Stimulated activated CD4-positive, alpha-beta T cell treated with anti-CD3 and anti-CD28 coated beads, Interleukin-12 subunit alpha, Interleukin-12 subunit beta, amount 100 ng/mL, for 48 hours (primary cell): ENCODE measurements at places on chromosomes 1 and 21.

GRCh38 chr21:28936721-28937120 lies 56.0 kb downstream of the LTN1 start:
- no peak for DNase-seq

- no peak for DNase-seq
These were observed 220.7 kb downstream of the OMA1 start for GRCh38 chr1:58325866-58326265.

GRCh38 chr1:196774603-196775002 lies at the start of gene CFHR3:
CFHR3 (plus strand) TSS chr1:196774840; CDS start chr1:196774887, 47 bp downstream.
- DNase-seq, result no peak

- DNase-seq, result peak; percentile 51
These were observed 62.7 kb downstream of the ADARB1 start for GRCh38 chr21:45136927-45137611.

DNA sequence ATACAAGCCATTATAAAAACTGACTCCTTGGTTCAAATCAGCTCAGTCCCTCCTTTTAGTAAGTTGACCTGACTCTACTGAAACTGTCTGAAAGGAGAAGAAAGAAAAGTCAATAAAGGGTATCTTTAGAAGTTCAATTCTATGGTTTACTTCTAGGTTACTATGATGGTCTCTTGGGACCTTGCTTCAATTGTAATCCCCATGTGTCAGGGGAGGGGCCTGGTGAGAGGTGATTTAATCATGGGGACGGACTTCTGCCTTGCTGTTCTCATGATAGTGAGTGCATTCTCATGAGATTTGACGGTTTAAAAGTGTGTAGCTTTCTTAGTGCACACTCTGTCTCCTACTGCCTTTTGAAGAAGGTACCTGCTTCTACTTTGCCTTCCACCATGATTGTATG lies 31.7 kb upstream of the FNBP1L start:
- no peak for DNase-seq

DNA sequence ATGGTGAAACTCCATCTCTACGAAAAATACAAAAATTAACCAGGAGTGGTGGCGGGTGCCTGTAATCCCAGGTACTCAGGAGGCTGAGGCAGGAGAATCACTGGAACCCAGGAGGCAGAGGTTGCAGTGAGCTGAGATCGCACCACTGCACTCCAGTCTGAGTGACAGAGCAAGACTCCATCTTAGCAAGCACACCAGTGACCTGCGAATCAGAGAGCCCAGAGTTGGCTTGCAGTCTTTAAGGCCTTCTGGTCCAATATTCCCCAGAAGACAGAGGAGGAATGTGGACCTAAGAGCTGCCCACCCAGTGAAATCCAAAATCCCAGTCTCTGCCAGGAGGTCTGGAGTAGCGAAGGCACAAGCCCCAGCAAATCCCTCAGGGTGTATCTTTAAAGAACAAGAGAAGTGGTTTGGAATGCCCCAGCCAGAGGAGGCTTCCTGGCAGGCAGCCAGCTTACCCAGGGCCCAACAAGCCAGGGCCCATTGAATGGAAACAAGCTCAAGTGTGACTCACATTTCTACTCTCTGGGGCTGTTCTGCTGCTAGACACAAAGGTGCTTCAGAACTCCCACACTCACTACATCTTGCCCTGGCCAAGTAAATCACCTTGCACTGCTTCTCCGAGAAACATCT lies 23.9 kb downstream of the GPR161 start:
- peak; percentile 35 for DNase-seq

DNA sequence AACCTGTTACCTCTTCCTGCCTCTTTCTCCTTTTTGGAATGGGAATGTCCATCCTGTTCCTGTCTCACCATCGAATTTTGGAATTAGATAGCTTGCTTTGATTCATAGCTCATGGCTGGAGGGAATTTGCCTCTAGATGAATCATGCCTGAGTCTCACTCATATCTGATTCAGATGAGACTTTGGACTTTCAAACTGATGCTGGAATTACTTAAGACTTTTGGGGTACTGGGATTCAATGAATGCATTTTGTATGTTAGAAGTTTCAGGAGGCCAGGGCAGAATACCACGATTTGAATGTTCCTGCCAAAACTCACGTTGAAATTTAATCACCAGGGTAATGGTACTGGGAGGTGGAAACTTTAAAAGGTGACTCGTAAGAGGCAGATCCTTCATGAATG lies 132.4 kb downstream of the DSCAM start:
- DNase-seq, result no peak

DNA sequence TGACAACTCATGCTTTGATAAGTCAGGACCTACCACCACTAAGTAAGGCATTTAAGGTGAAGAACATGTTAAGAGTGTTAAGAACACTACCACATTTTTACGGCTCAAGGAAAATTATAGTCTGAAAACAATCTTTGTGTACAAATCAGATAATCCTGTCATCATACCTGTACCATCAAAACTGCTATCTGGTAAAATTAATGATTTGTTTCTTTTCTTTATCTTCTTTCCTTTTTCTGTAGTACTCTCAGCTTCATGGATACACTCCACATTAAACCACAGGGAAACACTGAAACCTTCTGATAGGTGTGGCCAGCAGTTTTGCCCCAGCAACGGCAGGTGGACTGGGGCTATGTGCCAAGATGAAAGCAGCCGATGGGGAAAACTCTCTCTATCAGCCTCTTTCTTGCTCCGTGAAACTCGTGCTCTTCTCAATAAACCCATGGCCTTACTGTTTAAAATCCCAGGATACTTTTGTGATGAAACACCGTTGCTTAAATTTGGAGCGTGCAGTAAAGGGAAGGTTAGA lies 75.1 kb downstream of the LYST start:
- no peak for DNase-seq

- no peak for DNase-seq
These were observed at the start of gene SYT6 for GRCh38 chr1:114153261-114154145. SYT6 (minus strand) TSS chr1:114153869; CDS start chr1:114153772, 97 bp downstream.

DNA sequence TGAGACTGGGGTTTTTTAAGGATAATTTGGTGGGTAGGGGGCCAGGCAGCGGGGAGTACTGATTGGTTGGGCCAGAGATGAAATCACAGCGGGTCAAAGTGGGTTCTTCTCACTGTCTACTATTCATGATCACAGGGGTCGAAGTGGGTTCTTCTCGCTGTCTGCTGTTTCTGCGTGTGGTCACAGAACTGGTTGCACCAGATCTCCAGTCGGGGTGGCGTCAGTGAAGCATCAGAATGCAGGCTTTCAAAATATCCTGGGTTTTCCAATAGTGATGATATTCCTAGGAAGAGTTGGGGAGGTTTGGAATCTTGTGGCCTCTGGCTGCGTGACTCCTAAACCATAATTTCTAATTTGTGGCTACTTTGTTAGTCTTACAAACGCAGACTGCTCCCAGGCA lies 45.1 kb downstream of the TRPM2 start:
- DNase-seq, result no peak

GRCh38 chr1:163562355-163562754 lies 240.6 kb downstream of the NUF2 start:
- no peak for DNase-seq

- no peak for DNase-seq
These were observed 36.6 kb downstream of the C1orf87 start for GRCh38 chr1:60036856-60037460.

GRCh38 chr1:4624141-4624715 lies 30.2 kb upstream of the AJAP1 start:
- DNase-seq, result no peak

DNA sequence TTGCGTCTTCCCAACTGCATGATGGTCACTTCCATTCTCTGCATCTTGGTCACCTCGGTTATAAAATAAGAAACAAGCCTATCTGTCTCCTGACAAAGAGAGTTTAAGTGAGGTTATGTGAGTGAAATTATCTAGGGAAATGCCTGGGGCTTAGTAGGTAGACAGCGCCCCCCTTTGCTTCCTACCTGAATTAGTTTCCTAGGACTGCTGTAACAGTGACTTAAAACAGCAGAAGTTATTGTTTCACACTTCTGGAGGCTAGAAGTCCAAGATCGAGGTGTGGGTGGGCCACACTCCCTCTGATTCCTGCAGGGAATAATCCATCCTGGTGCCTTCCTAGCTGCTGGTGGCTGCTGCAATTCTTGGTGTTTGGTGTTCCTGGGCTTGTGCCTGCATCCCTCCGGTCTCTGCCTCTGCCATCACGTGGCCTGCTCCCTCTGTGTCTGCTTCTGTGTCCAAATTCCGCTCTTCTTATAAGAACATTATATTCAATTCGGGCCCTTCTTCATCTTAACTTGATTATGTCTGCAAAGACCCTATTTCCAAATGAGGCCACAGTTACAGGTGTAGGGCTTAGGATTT lies 92.6 kb downstream of the IGSF21 start:
- no peak for DNase-seq

- no peak for DNase-seq
These were observed 57.5 kb downstream of the TYW3 start for GRCh38 chr1:74790453-74790852.

- no peak for DNase-seq
These were observed 6.9 kb upstream of the BCL9 start for GRCh38 chr1:147534386-147534785.

DNA sequence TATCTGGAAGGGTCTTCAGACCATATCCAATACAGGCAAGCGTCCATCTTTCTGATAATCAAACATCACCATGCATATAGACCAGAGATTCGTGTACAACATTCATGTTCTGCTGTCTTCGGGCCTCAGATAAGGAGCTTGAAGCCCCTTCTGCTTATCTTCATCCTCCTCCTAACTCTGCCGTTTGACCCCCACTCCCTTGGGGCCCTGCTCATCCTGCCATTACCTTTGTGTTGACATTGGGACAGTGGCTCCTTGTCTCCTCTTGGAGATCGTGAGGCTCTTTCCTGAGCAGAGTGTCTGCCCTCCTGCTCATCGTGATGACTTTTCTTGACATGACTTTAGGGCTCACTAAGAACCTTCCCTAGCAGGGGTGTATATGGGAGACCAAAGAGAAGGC lies 37.3 kb downstream of the ACTL8 start:
- DNase-seq, result no peak

- DNase-seq, result no peak
These were observed 121.8 kb downstream of the PCBP3 start for GRCh38 chr21:45765375-45765774.

- no peak for DNase-seq
These were observed 11.9 kb upstream of the RNPEP start for GRCh38 chr1:201970334-201971159.

DNA sequence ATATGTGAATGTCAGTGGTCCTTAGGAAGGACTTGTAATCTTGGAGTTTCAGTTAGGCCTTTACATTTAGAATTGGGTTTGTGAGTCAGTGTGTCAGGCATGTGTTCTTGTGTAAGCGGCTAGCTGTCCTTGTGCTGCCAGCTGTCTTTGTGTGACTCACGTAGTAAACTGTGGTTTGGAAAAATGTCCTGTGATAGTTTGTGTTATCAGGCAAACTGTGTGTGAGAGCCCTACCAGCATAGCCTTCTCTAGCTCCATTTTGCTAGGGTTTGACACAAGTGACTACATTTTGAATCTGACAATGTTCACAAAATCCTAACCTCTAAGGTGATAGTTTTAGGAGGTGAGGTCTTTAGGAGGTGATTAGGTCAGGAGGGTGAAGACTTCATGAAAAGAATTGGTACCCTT lies 6.9 kb upstream of the SLC35D1 start:
- no peak for DNase-seq

- DNase-seq, result peak; percentile 70
These were observed 9.1 kb downstream of the TLR5 start for GRCh38 chr1:223133824-223134435.

- no peak for DNase-seq
These were observed 4.1 kb downstream of the AHDC1 start for GRCh38 chr1:27599605-27600497.

- DNase-seq, result no peak
These were observed 71.6 kb upstream of the SOX13 start for GRCh38 chr1:204001166-204001901.

DNA sequence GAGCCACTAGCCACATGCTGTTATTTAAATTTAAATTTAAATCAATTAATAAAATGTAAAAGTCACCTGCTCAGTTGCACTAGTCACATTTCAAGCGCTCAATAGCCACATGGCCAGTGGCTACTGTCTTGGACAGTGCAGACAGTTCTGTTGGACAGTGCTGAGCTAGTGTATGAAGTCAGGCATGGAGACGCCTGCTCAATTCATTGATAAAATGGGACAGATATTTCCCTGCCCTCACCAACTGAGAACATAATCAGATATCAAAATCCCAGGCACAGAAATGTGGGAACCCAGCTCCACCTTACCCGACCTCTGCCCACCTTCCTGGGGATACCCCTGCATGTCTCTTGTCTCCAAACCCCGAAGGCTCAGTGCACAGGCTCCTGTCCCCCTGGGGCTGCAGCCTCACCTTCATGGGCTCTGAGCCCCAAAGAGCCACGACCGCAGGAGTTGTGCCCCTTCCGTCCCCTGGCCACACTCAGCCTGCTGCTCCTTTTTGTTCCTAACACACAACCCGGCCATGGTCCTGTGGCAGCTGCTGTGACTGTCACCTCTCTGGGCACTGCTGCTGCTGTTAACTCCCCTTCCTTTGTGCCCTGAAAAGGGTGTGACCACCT lies 63.5 kb downstream of the TCP10L start:
- no peak for DNase-seq

DNA sequence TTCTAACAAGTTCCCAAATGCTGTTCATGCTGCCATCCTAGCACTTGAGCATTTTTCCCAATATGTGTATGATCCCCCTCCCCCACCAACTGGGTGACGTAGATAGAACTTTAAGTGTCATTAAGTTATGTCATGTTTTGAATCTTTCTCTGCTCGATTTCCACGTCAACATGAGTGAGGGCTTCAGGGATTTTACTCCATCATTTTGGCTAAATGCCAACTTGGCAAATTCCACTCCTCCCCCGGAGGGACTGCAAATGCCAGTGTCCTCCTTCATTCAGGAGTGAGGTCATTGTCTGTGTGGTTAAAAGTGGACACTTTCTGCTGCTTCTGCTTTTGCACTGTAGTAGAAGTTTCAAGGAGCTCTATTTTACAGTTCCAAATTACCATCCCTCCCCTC lies 201.7 kb downstream of the FGGY start:
- no peak for DNase-seq

- DNase-seq, result no peak
These were observed 18.1 kb downstream of the SLC2A5 start for GRCh38 chr1:9051379-9051778.

GRCh38 chr1:187654635-187655034 lies 825.9 kb downstream of the PLA2G4A start:
- DNase-seq, result no peak

DNA sequence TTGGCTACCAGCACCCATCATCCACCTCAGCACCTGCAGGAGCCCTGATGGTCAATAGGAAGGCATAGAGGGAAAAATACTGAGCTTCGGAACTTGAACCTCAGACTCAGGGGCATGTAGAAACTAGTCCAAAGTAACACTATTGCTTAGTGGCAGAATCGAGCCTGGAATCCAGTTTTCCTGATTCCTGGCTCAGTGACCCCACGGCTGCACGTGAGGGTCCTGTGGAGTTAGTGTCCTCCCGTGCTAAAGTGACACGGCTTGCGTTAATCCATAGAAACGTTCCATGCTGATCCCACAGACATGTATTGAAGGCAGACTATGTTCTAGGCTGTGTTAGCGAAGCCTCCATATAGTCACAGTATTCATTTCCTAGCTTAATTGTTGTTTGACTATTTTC lies 747.0 kb upstream of the TPTE start:
- DNase-seq, result no peak

- DNase-seq, result no peak
These were observed 172.7 kb upstream of the ZP4 start for GRCh38 chr1:238063454-238063853.
